Smooth muscle cell of the pulmonary artery (primary cell): ENCODE measurements at places on chromosomes 4 and X. TPM values are rescaled to one million over a fixed set of nuclear protein-coding genes. Genes with fewer than 3 reads are reported as not detected.

The APLN gene
- total RNA-seq = 10.8 and 15.6 TPM in 2 replicates

The SEPSECS gene
- total RNA-seq = 5.9 and 8.5 TPM in 2 replicates

The MAML3 gene
- total RNA-seq = 1.7 and 3.0 TPM in 2 replicates

The SPATA4 gene
- 0.23 and 0.46 TPM in 2 replicates for total RNA-seq

The PPEF2 gene
- total RNA-seq = 0.03 TPM in 1 of 2 replicates, not detected in the other

The SYP gene
- 0.52 and 0.59 TPM in 2 replicates for total RNA-seq

The TMEM154 gene
- total RNA-seq = 0.33 and 1.7 TPM in 2 replicates

The HHIP gene
- 11.1 and 26.0 TPM in 2 replicates for total RNA-seq

The ADGRL3 gene
- 0.56 and 7.9 TPM in 2 replicates for total RNA-seq

The ETDB gene
- not detected in 2 replicates for total RNA-seq

The IGSF1 gene
- total RNA-seq = 0.07 and 0.72 TPM in 2 replicates

The MND1 gene
- total RNA-seq = 0.79 and 1.7 TPM in 2 replicates

The ENOPH1 gene
- total RNA-seq = 41.1 and 55.4 TPM in 2 replicates

The EPGN gene
- 28.4 and 92.6 TPM in 2 replicates for total RNA-seq

The SORBS2 gene
- total RNA-seq = 18.1 and 30.9 TPM in 2 replicates

The TSPAN6 gene
- 21.7 and 36.5 TPM in 2 replicates for total RNA-seq

The OPHN1 gene
- 5.9 and 11.9 TPM in 2 replicates for total RNA-seq

The CAMK2D gene
- total RNA-seq = 196 and 283 TPM in 2 replicates

The S100P gene
- total RNA-seq = not detected in 2 replicates

The ERCC6L gene
- total RNA-seq = 0.63 and 1.6 TPM in 2 replicates

The RBBP7 gene
- 82.0 and 99.0 TPM in 2 replicates for total RNA-seq

The CT55 gene
- not detected in 2 replicates for total RNA-seq

The VBP1 gene
- 42.6 and 55.6 TPM in 2 replicates for total RNA-seq

The WDR17 gene
- 0.76 and 1.2 TPM in 2 replicates for total RNA-seq
